ENCODE measurements at places on chromosomes 2 and 18.

DNA sequence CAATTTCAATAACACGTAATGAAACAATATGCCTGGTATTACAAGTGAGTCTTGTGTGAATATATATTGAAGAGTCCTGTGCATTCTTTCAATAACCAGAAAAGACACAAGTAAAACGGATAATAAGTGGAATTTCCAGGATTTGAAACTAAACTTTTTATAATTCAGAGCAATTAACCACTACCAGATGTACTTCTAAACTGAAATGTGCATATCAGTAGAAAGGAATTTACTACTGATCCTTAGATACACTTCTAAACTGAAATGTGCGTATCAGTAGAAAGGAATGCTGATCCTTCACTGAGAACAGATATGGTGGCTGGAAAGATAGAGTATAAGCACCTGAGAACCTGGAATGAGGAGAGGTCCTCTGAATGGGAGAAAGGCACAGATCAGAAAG is 470.9 kb upstream of the SPHKAP start:
- DNase-seq: peak; percentile 70

GRCh38 chr18:68417826-68418225 is 297.1 kb downstream of the TMX3 start:
- peak; percentile 39 for DNase-seq

GRCh38 chr2:220057391-220057790 is 430.0 kb downstream of the SLC4A3 start:
- no peak for DNase-seq

DNA sequence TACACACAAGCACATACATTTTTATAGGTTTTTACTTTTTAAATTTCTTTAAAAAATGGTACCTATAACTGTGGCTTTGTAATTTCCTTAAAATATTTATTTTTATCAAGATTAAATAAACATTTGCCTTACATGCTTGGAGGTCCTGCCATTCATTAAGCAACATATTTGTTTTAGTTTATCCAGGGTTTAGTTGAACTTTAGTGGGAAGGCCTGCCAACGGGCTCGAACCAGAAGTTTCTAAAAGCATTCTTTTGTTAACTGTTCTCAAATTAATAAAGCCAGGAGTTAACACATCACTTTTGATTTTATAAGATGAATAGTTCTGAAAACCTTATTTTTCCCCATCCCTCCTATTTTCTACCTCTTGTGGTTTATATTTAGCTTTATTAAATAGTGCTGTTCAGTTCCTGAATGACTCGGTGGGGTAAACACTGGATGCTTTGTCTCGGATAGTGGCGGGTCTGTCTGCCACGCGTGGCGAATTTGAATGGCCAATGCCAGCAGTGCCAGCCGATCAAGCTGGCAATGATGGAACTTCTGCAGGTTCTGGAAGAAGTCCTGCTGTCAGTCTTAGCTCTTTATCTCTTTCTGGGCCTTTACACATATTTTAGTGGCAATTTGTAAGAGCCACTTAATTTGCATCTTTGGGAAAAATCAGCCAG is 32.2 kb downstream of the SH3YL1 start:
- no peak for DNase-seq

- no peak for DNase-seq
Measured at GRCh38 chr2:226423498-226423960, 376.1 kb downstream of the IRS1 start.

- DNase-seq: no peak
Measured at GRCh38 chr2:98348066-98348561, 1.9 kb downstream of the CNGA3 start.

DNA sequence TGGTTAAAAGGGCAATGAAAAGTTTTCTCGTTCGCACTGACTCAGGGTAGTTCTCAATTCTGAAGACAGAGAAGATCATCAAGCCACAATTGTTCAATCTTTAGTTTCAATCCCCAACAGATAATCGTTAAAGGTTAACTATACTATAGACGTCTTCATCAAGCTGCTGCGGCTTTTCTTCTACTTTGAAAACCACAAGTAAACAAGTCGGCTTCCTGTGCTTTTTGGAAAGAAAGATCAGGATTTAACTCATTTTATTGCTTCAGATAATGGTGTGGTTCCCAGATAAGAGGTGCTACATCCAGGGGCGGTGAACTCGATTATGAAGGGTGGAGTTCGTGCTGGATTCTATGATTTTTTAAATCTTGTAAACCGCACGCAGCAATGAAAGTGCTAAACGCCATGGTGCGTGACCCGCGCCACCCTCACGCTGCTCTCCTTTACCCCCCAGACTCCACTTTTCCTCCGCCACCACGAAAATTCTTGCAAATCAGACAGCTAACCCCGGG is 545 bp upstream of the CDCA7 start:
- DNase-seq: no peak

- DNase-seq: no peak
Measured at GRCh38 chr2:174009488-174010223, 44.5 kb upstream of the SP3 start.

DNA sequence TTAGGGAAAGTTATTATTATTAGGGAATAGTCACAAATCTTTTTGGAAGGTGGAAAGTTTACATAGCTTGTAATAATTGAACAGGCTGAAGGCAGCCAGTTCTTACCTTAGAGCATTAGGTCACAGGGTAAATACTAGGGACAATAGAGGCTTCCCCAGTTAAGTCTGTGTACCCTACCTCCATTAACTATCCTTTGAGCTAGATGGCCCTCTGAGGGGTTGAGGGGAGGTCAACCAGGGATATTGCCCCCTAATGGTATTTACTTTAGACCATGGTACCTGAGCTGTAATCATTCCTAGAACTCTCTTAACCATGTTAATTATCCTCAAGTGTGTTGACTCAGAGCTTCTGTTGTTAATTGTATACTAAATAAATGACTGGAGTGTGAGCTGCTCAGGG is 120.5 kb upstream of the SCN7A start:
- DNase-seq: no peak

DNA sequence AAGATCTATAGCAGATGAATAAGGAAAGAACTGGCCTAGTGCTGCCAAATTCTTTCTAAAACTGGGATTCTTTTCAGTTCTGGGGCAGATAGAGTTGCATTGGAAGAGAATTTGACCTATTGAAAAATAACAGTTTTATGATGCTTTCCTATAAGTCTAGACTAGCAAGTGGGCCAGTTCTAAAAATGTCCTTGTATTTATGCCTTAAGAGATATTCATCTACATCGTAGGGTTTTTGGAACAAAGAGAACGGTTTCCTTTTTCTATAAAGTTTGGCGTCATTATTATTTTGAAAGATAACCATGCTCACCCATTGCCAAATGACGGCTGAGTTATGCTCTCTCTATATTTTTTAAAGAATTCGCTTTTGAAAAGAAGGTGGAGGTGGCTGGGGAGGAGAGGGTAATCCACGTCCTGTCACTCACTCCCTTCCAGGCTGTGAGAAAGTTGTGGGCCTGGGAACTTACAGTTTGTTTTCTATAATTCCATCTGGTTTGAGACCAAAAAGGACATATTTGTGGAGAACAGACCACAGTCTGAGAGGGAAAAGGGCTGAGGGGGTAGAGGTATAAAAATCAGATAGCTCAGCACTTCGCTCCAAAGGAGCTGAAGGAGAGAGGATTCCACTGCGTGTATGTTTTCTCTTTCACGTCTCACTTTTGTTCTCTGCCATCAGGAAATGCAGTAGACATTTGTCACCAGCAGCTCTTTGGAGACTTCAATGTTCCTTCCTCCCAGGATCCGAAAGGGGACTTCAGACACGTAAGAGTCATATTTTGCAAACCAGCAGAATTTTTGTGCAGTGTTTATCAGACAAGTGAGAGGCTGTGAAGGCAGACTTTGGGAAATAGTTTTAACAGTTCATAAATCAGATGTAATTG is 281.9 kb upstream of the FN1 start:
- no peak for DNase-seq

GRCh38 chr2:48725696-48726494 is 29.6 kb downstream of the LHCGR start:
- DNase-seq: no peak

- DNase-seq: no peak
Measured at GRCh38 chr2:1226766-1227165, 186.5 kb upstream of the TPO start.

DNA sequence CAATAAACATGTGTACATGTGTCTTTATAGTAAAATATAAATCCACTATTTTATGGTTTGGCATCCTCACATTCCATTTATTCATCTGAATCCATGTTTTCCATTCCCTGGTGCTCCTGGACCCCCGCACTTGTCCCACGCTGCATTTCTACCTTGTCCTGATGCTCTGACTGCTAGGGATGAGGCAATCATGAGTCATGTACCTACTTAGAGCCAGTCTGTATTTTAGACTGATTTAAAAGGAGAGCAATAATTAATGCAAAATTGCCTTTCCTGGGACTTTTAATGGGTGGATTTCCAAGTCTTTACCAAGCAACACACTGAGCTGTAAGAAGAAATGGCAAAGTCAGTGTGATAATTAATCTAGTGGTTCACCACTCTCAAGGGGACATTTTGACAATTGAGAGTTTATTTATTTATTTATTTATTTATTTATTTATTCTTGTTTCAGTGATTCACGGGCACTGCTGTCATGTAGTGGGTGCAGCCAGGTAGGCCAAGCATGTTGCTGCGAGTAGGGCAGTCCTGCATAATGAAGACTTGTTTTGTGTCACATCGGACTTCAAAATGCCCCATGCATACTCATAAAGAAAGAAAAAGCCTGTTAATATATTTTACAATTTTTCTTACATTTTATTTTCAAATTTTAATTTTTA is 419.3 kb upstream of the VWC2L start:
- DNase-seq: no peak

DNA sequence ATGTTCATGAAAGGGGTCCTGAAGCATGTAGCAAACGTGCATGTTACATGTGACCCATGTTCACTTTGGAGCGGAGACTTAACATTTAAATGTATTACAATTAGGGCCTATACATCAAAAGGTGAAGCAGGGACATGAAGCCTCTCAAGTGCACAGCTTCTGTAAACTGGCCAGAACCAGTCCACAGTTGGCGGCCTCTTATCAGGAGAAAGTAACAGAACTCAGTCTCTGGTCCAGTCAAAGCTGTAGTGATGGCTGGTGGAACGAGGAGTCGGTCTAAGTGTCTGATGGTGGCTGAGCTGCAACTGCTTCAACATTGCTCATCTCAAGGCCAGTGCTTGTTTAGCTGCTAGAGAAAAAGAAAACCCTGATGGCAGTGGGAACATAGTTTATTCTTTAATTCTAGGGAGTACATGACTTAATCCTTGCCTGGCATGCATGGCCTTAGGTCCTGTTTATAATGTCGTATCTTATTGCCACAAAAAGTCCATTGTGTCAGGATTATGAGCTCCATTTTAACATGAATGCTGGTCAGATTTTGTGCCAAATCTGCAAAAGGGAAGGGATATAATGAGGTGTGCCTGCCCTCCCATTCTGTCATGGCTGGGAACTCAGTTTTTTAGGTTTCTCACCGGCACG is 22.2 kb upstream of the YES1 start:
- DNase-seq: no peak

DNA sequence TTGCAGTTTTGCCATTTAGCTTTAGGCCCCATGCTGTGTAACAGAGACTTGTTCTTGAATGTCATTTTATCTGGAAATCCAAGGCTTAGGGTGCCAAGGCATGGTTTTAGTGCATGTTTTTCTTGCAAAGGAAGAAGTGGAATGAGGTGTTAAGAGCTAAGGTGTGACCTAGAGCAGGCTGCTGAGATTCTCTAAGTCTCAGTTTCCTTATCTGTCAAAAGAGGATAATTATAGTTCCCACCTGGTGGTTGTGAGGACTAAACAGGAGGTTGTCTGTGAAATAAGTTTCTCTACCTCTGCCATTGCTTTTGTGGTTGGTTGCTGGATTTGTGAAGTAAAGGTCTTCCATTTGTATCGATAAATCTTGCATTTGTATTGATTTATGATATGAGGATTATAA is 82.0 kb downstream of the TANC1 start:
- DNase-seq: no peak

DNA sequence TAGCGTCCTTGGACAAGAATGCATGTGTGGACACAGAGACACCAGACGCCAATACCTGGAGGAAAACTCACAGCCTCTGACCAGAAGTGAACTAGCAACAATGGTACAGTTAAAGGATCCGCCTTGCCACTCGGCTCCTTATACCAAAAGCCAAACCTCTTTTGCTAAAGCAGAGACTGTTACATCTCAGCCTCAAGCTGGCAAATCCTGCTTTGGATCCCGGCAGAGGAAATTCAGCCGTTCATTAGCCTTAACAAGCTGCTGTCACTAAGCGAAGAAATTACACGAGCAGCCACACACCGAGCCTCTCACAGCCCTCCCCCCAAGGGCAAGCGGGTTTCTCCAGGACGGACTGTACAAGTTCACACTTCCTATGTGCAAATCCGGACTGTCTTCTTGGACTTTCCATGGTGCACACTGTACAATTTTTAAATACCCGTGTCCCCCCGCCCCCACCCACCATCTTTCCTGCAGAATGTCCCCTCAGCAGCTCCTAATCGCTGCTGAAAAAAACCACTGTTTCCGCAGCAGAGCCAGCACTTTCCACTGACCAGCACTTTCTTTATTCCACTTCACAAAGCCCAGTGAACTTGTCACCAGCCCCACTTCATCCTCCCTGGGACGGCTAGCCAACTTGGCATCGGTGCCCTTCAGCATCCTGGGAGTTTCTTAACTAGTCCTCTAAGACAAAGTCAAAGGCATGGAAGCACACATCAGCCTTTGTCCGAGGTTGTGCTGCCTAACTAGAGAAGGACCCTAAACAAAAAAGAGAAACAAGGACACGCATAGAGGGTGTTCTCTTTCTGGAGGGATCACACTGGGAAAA is 1.5 kb downstream of the KLF7 start:
- DNase-seq: no peak

GRCh38 chr2:72137498-72138010 is 10.1 kb downstream of the CYP26B1 start:
- peak; percentile 72 for DNase-seq

DNA sequence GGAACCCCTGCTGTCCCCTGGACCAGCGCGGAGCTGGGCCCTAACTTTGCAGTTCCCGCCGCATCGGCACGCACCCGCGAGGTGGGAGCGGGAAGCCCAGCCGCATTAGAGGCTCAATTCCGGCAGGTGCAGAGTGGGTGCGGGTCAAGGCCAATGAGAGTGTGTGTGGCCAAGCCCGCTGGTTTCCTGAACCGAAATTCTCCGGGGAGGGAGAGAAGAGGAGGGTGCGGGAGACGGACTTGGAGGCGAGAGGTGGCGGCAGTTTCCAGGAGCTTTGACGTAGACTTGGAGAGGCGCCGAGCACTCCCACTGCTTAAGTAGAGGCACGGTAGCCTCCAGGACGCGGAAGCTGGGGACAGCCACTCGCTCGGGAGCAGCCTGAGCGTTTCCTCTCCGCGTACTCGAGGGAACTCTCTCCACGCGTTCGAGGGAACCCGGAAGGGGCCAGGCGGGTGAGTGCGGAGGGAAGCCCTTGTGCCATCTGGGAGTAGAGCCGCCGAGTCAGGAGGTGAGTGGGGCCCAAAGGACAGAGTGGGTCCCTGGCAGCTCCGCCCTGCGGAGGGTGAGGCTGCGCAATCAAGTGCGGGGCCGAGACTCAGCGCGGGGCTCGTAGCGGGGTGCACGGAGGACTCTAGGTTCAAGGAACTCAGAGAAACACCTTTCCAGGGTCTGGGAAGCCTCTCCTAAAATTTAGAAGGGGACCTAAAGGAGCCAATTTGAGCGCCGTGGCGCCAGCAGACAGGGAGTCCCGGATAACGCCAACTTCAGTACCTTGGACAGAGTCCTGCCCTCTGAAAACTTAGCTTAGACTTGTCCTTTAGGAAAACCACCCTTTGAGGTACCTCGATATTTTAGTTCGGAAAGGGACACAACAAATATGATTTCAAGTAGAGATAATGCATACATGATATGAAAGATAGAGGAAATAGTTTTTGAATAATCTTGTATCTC is at the start of gene FAM237A:
Gene FAM237A (plus strand): TSS at position 413 of the 951 bp plus-strand sequence. CDS start 1,750 bp downstream, outside the sequence.
- DNase-seq: peak; percentile 74

- no peak for DNase-seq
Measured at GRCh38 chr2:75822336-75822735, 111.6 kb upstream of the GCFC2 start.

- no peak for DNase-seq
Measured at GRCh38 chr2:16250466-16250865, 310.1 kb downstream of the MYCN start.

Data from AG08395 (cell line).